NCI-H1417 treated with DMSO at 0.1 percent for 48 hours (cell line): ENCODE measurements at places on chromosomes 16 and 17.

DNA sequence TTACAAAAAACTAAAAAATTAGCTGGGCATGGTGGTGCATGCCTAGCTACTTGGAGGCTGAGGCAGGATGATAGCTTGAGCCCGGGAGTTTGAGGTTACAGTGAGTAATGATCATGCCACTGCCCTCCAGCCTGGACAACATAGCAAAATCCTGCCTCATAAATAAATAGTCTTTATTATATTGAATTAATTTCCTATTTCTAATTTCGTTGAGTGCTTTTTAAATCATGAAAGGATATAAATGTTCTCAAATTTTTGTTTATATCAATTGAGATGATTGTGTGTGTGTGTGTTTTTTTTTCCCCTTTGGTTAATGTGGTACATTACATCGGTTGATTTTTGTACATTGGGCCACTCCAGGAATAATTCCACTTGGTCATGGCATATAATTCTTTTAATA lies 32.0 kb upstream of the AQP8 start:
- DNase-seq: no peak

DNA sequence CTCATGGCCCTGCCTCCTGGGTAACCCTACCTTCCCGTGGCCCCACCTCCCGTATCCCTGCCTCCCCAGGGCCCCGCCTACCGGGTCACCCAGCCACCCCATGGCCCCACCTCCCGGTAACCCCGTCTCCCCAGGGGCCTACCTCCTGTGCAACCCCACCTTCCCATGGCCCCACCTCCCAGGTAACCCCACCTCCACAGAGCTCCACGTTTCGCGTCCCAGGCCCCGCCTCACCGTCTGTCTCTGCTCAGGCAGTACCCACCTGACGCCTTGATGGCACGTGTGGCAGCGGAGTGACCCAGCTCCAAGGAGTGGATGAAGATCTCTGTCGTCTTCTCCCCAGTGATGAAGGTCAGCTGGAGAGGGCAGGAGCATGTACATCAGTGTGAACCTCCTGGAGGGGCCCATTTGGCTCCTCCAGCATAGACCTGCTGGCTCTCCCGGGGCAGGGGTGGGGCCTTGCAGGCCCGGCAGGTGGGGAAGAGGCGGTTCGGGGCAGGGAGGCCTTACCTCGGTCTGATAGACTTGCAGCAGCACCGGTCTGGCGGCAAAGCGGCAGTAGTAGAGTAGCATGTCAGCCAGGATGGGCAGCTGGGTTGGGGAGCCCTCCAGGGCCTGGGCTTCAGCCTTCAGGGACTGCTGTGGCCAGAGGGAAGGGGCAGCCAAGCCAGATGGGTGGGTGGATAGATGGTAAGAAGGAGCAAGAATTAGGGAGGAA lies 18.7 kb upstream of the PIK3R6 start:
- no peak for DNase-seq

GRCh38 chr17:44402564-44403172 lies 13.2 kb upstream of the ITGA2B start:
- no peak for DNase-seq

- no peak for DNase-seq
Measured at GRCh38 chr16:28191364-28191960, 20.3 kb downstream of the XPO6 start.

- no peak for DNase-seq
Measured at GRCh38 chr17:41107941-41108450, 2.8 kb downstream of the KRTAP4-9 start.

DNA sequence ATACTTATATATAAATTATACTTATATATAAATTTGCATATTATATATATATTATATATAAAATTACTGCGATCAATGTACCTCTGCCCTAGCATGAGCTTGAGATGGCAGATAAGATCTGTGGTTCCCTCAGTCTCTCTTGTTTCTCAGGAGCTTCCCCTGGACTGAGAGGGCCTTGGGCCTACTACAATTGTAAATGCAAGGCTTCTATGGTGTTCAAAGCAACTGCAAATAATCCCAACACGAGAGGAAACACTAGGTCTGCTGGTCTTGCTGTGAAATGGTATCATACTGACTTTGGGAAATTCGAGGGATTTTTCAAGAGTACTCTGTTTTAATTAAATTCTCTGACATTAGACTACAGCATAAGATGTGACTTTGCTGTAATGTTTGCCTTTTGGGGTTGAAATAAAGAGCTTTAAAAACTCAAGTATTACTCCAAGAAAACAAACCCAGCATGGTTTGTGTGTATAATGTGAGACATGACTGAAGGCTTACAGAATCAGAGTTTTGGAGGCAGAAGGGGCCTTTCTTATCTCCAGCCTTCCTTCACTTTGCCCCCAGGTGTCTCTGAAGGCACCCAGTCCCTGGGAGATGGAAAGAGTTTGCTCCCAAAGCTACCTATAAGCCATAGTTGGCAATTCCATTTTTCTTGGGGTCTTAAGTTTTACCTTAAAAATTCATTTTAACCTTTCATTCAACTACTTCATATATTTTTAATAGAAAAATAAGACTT lies 24.2 kb downstream of the ACSM1 start:
- no peak for DNase-seq

- no peak for DNase-seq
Measured at GRCh38 chr16:62700426-62701294, 664.4 kb upstream of the CDH8 start.

DNA sequence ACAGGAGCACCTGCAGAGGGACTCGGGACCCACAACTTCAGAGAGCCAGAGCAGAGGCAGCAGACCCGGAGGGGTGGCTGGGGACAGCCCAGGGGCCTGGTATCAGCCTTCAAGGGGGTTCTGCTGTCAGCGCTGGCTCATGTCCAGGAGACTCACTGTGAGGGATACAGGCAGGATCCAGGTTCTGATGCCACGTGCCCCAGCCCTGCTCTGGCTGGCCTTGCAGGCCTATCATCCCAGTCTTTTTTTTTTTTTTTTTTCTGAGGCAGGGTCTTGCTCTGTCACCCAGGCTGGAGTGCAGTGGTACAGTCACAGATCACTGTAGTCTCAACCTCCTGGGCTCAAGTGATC lies 9.0 kb upstream of the MTSS2 start:
- DNase-seq: no peak

DNA sequence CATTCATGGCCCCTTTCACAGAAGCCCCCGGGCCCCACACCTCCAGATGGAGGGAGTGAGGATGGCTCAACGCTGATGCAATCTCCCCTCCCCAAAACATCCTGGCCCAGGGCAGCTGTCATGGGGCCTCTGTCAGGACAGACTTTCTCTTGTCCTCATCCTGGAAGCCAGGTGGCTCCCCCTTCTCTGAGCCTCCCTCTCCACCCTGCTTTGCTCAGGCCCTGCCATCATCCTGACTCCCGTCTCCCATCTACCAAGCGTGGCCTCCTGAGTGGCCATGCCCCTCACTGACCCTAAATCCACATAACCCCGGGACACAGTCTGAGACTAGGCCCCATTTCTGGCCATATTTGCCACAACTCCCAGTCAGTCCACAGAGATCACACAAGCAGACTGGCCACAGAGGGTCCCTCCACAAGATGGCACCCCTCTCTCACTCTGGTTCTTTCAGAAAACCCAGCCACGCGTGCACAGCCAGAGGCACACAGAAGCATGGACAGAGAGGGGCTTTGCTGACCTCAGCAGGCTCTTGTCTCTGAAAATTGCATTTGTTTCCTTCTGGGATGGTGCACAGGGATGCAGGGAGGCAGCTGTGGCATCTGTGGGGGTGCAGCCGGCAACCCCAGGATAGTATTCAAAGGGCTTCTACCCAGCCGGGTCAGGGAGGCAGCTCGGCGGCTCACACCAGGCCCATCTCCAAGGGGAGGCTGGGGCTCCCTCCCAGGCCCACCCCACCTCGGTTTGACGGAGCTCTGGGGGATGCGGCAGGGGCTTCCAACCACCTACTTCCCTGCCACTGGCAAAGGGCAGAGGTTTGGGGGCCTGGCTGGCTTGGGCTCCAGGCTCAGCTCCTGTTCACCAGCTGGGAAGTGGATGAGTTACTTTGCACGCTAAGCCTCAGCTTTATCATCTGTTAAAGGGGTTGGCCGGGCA lies 16.9 kb downstream of the DOC2B start:
- no peak for DNase-seq

DNA sequence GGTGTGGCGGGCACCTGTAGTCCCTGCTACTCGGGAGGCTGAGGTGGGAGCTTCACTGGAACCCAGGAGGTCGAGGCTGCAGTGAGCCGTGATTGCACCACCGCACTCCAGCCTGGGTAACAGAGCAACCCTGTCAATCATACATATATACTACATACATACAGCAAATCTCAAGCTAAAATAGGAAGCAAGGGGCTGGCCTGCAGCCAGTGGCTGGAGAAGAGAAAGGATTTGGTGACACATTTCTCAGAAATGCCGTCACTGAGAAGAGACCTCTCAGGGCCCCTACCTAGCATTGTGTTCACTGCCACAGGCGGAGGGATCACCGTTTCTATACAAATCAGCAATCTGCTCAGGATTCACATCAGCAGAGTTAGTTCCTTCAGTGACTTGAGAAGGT lies 16.9 kb downstream of the NARF start:
- DNase-seq: no peak
